Activated naive CD8-positive, alpha-beta T cell treated with anti-CD3 and anti-CD28 coated beads for 36 hours (primary cell): ENCODE measurements at places on chromosomes 11 and 22.

DNA sequence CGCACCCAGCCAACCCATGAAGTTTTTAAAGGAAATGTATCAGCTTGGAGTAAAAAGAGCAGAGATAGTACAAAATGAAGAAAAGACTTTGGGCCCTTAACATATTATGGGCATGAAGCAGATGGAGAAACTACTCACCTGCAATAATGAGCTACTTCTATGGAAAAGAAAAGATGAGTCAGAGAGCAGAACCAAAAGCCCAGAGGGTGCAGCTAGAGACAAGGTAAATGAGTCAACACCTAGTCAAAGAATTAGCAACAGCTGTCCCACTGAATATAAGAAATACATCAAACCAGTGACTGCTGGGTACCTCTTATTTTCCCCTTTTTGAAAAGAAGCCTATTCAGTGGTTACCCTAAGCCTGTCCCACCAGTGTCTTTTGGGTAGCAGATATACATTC lies 61.8 kb downstream of the RPL27A start:
- H3K27me3 ChIP-seq: peaks cover 8% of the 10 kb centered on the region
- no peak overlapping the region for H3K27ac ChIP-seq
- no peak for DNase-seq
- H3K4me1 ChIP-seq: peaks cover 7% of the 10 kb centered on the region

- DNase-seq: no peak
- H3K27ac ChIP-seq: no peak overlapping the region
- peaks cover 60% of the 10 kb centered on the region for H3K27me3 ChIP-seq
Measured at GRCh38 chr22:28658448-28658847, 21.2 kb downstream of the TTC28 start.

DNA sequence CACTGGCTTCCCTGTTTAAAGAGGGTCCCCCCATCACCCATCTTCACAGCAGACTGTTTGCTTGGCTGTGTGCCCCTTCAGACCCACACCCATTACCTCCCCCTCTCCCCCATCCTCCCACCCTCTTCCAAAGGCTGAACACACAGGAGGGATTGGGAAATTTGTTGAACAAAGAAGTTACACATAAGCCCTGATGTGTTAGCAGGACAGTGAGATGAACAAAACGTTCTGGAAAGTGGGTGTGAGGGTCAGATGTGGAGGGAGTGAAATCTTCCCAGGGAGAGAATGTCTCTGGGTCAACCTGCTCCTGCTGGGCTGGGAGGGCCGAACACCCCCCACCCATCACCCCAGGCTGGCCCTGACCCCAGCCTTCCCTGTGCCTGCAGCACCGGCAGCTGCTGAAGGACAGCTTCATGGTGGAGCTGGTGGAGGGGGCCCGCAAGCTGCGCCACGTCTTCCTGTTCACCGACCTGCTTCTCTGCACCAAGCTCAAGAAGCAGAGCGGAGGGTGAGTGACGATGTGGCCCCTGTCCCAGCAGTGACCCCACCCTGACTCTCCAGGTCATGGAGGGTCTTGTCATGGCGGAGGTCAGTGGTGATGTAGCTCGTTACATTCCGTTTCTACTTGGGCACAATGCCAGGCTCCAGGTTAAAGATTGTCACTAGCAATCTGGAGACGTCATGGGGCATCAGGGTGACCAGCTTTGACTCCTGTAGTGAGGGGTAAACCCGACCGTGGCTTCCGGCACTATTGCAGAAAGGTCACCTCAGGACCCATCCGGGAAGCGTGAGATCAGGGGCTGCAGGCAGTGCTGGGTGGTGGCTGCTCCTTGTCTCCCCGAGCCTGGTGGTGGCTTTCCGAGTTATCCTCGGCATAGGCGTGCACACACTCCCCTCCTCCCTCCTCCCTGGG lies 103.5 kb downstream of the BCR start:
- H3K4me1 ChIP-seq: peaks cover 14% of the 10 kb centered on the region
- H3K4me3 ChIP-seq: no peak overlapping the region
- H3K27ac ChIP-seq: no peak overlapping the region
- no peak for DNase-seq
- H3K27me3 ChIP-seq: no peaks in the 10 kb centered on the region

DNA sequence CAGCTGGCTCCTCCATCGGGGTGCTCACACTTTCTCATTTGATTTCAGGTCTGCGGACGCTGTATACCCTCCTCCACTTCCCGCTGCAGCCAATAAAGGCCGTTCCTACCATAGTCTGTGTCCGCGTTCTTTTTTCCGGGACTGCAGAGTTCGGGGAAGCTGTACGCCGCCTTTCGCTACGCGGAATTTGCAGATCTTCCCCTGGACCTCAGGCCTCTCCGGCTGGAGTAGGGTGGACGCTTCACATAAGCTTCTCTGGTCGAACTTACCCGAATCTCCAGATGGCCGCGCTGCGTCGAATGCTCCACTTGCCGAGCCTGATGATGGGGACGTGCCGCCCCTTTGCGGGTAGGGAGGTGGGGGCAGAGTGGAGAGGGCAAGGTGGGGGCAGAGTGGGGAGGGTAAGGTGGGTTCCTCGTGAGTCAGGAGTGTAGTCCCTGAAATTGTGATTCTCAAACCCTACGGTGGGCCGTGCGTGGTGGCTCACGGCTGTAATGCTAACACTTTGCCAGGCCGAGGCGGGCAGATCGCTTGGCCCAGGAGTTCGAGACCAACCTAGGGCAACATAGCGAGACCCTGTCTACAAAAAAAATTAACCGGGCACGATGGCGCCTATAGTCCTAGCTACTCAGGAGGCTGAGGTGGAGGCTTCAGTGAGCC lies 617 bp downstream of the CSKMT start:
- DNase-seq: peak; percentile 67
- peaks cover 48% of the 10 kb centered on the region for H3K4me1 ChIP-seq
- H3K27me3 ChIP-seq: no peaks in the 10 kb centered on the region
- peak overlapping the region; percentile 95 for H3K27ac ChIP-seq

- no peaks in the 10 kb centered on the region for H3K4me1 ChIP-seq
- H3K27ac ChIP-seq: no peak overlapping the region
Measured at GRCh38 chr11:93498641-93499040, 44.5 kb downstream of the SMCO4 start.

- no peak for DNase-seq
- no peak overlapping the region for H3K27ac ChIP-seq
- no peaks in the 10 kb centered on the region for H3K4me1 ChIP-seq
- peaks cover 4% of the 10 kb centered on the region for H3K36me3 ChIP-seq
- no peak overlapping the region for H3K4me3 ChIP-seq
- H3K27me3 ChIP-seq: no peaks in the 10 kb centered on the region
Measured at GRCh38 chr11:17801166-17801565, 66.6 kb downstream of the KCNC1 start.

DNA sequence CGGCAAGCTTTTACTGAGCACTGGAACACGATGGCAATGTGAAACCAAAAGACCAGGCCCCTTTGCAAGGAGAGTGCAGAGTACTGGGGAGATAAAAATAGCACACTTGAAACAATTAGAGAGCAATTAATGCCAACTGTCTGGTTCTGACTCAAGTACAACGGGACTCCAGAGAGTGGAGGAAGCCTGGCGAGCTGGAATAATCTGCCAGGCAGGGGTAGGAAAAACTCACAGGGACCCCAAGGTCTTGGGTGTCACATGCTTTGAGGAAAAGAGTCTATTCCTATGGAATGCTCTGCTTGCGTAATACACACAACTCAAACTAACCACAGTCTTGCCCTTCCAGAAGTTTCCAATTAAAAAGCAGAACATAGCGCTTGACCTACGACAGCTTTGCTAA lies 113.0 kb upstream of the CLMP start:
- peaks cover 17% of the 10 kb centered on the region for H3K4me1 ChIP-seq
- no peaks in the 10 kb centered on the region for H3K36me3 ChIP-seq
- no peak overlapping the region for H3K27ac ChIP-seq
- H3K27me3 ChIP-seq: peaks cover 31% of the 10 kb centered on the region
- DNase-seq: no peak

DNA sequence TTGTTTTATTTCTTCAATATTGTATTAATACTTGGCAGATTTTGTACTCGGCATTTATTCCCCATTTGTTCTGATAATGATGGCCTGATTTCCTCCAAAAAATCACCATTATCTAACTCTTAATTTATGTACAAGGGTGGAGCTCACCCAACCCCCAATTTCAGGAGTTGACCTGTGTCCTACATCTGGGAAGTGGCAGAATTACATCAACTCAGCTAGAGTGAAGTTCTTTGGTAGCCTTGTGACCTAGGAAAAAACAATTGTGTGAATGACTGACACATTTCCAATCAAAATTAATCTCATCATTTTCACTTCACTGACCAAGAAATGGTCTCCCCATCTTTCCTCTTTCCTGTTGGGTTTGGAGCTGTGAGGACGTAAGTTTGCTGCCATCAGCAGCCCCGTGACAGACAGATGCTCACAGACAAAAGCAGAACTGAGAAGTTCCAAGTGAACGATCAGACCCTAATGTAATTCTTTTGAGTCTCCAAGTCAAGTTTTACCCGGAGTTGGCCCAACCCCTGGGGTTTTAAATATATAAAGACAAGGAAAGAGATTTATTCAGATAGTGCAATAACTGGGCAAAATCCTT lies 16.6 kb upstream of the MS4A6E start:
- H3K4me3 ChIP-seq: no peak overlapping the region
- H3K27ac ChIP-seq: no peak overlapping the region
- H3K36me3 ChIP-seq: no peaks in the 10 kb centered on the region
- peaks cover 18% of the 10 kb centered on the region for H3K27me3 ChIP-seq
- peaks cover 20% of the 10 kb centered on the region for H3K4me1 ChIP-seq

DNA sequence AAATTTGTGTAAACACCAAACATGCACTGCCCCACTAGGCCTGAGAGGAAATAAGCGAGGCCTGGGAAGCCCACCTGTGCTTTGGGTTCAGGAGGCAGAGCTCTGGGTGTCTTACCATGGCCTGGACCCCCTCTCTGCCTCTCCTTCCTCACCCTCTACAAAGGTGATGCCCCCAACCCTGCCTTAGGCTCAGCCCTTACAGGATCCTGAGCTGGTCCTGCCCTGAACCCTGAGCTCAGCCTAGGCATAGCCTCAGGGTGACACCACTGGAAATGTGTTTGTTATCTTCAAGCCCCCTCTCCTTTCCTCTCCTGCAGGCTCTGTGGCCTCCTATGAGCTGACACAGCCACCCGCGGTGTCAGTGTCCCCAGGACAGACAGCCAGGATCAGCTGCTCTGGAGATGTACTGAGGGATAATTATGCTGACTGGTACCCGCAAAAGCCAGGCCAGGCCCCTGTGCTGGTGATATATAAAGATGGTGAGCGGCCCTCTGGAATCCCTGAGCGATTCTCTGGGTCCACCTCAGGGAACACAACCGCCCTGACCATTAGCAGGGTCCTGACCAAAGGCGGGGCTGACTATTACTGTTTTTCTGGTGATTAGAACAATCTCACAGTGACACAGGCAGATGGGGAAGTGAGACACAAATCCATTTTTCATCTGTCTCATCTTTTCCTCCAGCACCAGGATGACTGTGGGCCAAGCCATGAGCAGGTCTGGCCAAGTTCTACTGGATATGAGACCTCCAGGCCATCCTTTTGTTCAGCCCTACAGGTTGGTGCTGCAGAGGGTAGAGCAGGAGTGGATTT lies 117.8 kb downstream of the GGTLC2 start:
- no peaks in the 10 kb centered on the region for H3K27me3 ChIP-seq
- peaks cover 10% of the 10 kb centered on the region for H3K4me1 ChIP-seq
- no peaks in the 10 kb centered on the region for H3K36me3 ChIP-seq
- no peak overlapping the region for H3K27ac ChIP-seq
- H3K4me3 ChIP-seq: no peak overlapping the region

DNA sequence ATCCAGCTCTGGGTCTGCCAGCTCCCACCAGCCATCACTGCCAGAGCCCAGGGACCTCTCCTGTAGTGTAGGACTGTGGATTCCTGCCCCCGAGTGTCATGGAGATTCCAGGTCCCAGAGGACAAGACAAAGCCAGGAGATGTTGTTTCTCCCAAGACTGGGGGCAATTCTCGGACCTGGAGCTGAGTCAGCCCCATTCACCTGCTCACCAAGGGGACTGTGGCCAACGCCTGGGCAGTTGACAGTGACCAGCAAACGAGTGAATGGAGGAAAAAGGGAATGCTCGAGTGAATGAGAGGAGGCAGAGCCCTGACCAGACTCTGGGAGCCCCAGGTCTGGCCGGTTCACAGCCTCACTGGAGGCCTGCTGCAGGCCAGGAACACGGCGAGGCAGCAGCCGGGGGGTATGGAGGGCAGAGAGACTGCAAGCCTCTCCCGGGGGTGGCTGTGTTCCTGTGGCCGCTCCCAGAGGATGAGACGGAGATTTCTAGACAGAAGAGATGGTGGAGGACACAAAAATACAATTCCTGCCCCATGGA lies 61.3 kb upstream of the PRR5 start:
- no peak overlapping the region for H3K27ac ChIP-seq
- H3K27me3 ChIP-seq: no peaks in the 10 kb centered on the region
- no peak overlapping the region for H3K4me3 ChIP-seq
- DNase-seq: no peak
- H3K36me3 ChIP-seq: no peaks in the 10 kb centered on the region

- no peak overlapping the region for H3K4me3 ChIP-seq
- peaks cover 6% of the 10 kb centered on the region for H3K4me1 ChIP-seq
- no peaks in the 10 kb centered on the region for H3K36me3 ChIP-seq
- no peaks in the 10 kb centered on the region for H3K27me3 ChIP-seq
- H3K27ac ChIP-seq: no peak overlapping the region
Measured at GRCh38 chr11:111359223-111360149, 19.6 kb downstream of the POU2AF1 start.

GRCh38 chr11:77095551-77096490 lies 6.8 kb upstream of the OMP start:
- no peaks in the 10 kb centered on the region for H3K27me3 ChIP-seq
- H3K36me3 ChIP-seq: no peaks in the 10 kb centered on the region
- no peak overlapping the region for H3K27ac ChIP-seq
- H3K4me3 ChIP-seq: no peak overlapping the region

DNA sequence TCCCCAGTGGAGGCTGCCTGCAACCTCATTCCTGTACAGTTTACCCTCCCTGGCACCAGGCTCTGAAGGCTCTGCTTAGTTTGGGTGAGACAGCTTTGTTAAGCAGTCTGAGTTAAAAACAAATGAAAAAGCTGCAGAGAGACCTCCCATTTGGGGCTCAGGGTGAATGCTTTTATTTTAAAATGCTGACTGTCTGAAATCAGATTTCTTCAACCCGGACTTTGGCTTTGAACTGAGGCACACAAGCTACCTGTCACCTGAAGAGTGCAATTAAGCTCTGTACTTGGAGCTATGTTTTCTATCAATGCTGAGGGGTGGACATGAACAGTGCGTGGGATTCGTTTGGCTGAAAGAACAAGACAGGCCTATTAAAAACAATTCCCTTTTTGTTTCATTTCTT lies 217.5 kb upstream of the SORL1-AS1 start:
- H3K4me3 ChIP-seq: no peak overlapping the region
- H3K36me3 ChIP-seq: no peaks in the 10 kb centered on the region
- H3K27ac ChIP-seq: no peak overlapping the region
- no peaks in the 10 kb centered on the region for H3K4me1 ChIP-seq
- DNase-seq: no peak
